ENCODE measurements at places on chromosomes 5 and 9.

DNA sequence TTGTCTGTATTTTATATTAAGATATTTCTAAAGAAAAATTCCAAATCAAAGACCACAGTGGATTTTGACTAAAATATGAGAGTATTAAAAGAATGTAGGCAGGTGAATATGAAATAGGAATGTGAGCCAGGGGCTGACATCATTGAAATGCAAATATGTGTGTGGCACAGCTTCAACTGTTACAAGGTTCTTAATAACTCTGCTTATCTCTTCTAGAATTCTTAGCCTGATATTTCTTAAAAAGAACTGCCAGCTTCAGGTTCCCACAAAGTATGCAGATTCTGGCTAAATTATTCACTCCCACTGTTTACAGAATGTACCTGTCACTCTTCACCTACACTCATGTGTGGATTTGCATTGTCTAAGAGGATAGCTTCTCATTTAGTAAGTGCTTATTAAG lies 274.4 kb downstream of the DIRAS2 start:
- H3K4me1 ChIP-seq: no peaks in the 10 kb centered on the region
- no peak for DNase-seq
- no peaks in the 10 kb centered on the region for H3K36me3 ChIP-seq
- no peak overlapping the region for H3K27ac ChIP-seq
- peaks cover 6% of the 10 kb centered on the region for H3K27me3 ChIP-seq

GRCh38 chr5:151254556-151254955 lies 1.6 kb downstream of the GM2A start:
- no peaks in the 10 kb centered on the region for H3K27me3 ChIP-seq
- H3K36me3 ChIP-seq: peaks cover 1% of the 10 kb centered on the region
- peak overlapping the region; percentile 91 for H3K4me3 ChIP-seq
- H3K4me1 ChIP-seq: peaks cover 27% of the 10 kb centered on the region

GRCh38 chr5:129001841-129002526 lies 36.7 kb downstream of the SLC27A6 start:
- no peaks in the 10 kb centered on the region for H3K4me1 ChIP-seq
- H3K4me3 ChIP-seq: no peak overlapping the region
- no peak for DNase-seq
- no peaks in the 10 kb centered on the region for H3K27me3 ChIP-seq
- H3K27ac ChIP-seq: no peak overlapping the region
- no peaks in the 10 kb centered on the region for H3K36me3 ChIP-seq

GRCh38 chr9:117156144-117156688 lies 258.6 kb downstream of the ASTN2 start:
- no peak overlapping the region for H3K27ac ChIP-seq
- no peak for DNase-seq
- H3K27me3 ChIP-seq: no peaks in the 10 kb centered on the region
- no peaks in the 10 kb centered on the region for H3K4me1 ChIP-seq
- H3K4me3 ChIP-seq: no peak overlapping the region

All from psoas muscle (tissue), 8 donors.